RPMI7951 (cell line): ENCODE measurements at places on chromosomes 1 and 21.

- peak; percentile 8 for DNase-seq
Observed at GRCh38 chr1:198007687-198008607, 90.8 kb downstream of the LHX9 start.

DNA sequence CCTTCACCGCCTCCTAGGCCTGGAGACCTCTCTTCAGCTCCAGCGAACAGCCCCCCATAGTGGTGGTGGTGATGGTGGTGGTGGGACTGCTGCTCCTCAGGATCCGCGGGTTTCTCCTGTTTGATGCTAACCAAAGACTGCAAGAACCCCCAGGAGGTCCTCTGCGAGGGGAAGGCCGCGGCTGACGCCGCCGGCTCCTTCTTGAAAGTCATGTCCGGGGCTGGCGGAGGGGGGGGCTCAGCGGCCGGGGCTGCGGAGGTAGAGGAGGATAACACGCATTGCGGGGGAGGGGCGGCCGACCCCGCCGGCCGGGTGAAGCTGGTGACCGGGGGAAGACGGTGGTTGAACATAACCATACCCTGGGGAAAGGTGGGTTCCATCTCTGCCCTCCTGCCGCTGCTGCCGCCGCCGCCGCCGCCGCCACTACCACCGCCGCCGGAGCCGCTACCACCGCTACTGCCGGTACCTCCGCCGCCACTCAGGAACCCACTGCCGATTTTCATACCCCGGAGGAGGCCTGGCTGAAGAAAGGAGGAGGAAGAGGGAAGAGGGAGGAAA lies 554 bp downstream of the ZNF281 start:
- no peak for DNase-seq

DNA sequence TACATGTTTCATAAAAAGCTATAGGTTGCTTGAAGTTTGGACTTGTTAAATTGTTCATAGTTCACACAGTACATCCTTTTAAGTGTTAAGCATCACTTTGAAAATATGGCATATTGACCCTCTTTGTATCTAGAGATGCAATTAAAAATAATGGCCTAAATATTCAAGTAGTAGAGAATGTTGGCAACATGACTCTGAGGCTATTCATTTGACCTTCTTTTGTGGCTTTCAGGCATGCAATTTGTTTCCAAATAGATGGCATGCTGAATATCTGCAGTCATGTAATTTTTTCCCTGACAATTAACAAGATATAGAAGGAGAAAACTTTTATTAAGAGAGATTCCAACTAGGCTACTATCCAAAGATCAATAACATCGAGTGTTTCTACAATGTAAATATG lies 230.5 kb upstream of the ZRANB2 start:
- DNase-seq = no peak

- DNase-seq = no peak
Observed at GRCh38 chr1:75170981-75171380, 36.8 kb downstream of the LHX8 start.

GRCh38 chr1:67723620-67724019 lies 38.6 kb downstream of the GADD45A start:
- DNase-seq = peak; percentile 56

GRCh38 chr1:151435174-151435573 lies 24.1 kb downstream of the POGZ start:
- no peak for DNase-seq

DNA sequence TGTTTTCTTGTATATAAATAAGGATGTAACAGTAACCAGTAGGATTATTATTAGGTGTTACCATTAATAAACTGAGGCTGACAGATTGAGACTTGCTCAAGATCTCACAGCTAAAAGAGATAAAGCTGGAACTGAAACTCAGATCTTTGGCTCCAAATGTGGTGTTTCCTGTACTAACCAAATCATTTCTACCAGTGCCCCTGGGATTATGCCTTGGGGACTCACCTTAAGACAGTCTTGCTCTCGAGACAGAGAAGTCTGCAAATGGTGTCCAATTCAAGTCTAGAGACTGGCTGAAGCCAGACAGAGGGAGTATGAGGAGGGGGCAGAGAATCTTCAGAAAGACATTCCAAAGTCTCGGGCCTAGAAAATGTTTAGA lies 593 bp upstream of the CD53 start:
- no peak for DNase-seq

DNA sequence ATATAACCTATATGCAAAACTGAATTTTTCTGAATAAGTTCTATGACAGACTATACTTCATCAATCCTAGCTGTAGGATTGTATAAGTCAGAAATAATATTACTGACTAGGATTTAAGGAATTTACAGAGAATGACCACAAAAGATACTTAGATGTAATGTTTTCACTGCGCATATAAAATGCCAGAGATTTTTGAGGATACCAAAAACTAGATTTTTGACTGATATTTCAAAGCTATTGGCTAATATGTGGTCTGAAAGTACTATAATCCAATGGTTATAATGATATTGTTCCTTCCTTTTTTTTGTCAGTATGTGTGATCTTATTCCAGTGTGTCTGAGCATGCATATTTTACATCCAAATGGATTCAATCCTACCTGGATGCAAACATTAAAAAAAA lies 17.0 kb upstream of the IFI44L start:
- no peak for DNase-seq

GRCh38 chr1:19396280-19396679 lies 84.2 kb downstream of the SLC66A1 start:
- DNase-seq = no peak

DNA sequence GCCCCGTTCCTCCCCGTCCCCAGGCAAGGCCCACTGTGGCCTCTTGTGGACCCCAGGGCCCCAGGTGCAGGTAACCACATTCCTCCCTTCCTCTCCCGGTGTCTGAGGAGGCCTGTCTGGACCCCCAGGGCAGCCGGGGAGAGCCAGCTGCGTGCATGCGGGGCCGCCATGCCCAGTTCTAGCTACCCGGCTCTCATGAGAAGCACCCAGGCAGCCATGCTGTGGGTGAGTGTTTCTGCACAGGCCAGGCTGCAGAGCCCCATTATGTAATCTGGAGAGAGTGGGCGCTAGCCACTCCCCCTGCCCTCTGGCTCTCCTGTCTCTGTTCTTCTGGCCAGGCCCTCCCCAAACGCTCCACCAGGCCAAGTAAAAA lies 18.4 kb upstream of the PLEKHG5 start:
- no peak for DNase-seq

DNA sequence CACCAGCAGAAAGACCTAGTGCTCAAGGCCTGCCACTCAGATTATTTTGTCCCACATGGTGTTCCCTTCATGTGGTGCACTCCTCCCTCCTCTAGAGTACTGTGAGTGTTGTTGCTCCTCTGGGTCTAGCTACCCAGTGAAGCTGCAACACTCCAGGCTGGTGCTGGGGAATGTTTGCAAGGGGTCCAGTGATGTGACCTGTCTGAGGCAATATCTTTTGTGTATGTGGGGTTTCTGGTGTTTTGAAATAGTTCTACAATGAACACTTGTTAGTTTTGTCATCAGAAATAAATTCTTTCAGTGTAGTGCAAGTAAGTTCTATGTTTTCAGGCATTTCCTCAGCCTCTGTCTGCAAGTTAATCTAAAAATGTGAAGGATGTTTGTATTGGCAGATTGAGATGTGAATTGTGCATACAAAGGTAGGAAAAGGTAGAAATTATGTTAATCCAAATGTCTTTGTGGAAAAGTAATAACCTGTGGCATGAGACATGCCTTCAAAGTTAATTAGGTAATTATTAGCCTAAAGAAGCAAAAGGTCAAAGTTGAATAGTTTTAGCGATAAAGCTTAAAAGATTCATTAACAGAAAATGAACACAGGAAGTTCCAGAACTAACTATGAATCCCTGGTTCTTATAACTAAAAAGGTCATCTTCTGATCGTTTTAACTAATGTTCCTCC lies 616.8 kb downstream of the LTN1 start:
- DNase-seq = no peak

- DNase-seq = peak; percentile 73
Observed at GRCh38 chr1:150895618-150896017, 8.7 kb downstream of the CTXND2 start.

- DNase-seq = no peak
Observed at GRCh38 chr1:51997974-51998382, 7.5 kb upstream of the RAB3B start.

GRCh38 chr21:45618287-45618686 lies 25.2 kb upstream of the PCBP3 start:
- DNase-seq = peak; percentile 89

DNA sequence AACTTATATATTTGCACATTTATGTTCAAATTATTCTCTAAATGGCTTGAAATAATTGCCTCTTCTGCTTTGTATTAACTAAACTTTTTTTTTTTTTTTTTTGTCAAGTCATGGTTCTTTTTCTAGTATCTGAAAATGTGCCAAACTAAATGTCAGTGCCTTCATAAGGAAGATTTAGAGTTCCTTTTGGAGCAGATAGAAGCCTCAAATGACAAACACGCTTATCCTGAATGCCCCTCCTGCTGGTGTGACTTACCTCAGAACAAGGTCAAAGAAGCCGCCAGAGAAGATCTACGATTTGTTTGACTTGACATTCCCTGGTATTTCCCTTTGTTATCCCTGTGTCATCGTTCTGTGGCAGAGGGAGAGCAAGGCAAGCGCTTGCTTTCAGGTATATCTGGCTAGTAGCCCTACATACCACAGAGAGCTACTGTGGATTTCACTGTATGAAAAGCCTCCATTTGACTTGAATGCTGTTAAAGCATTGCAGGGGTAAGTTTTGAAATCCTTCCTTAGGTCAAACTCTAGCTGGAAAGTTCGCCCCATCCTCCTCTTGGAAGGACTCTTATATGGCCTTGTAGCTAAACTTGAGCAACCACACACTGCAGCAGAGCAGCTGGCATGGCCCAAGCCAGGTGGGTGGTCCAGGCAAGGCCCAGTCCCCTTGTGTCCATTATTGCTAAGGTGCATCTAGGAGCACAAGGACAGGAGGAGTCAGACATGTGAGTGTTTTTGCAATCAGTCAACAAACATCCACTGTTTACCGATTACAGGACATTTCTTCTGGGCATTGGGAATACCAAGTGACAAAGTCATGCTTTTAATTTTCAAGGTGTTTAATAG lies 285.4 kb upstream of the USP25 start:
- DNase-seq = no peak

DNA sequence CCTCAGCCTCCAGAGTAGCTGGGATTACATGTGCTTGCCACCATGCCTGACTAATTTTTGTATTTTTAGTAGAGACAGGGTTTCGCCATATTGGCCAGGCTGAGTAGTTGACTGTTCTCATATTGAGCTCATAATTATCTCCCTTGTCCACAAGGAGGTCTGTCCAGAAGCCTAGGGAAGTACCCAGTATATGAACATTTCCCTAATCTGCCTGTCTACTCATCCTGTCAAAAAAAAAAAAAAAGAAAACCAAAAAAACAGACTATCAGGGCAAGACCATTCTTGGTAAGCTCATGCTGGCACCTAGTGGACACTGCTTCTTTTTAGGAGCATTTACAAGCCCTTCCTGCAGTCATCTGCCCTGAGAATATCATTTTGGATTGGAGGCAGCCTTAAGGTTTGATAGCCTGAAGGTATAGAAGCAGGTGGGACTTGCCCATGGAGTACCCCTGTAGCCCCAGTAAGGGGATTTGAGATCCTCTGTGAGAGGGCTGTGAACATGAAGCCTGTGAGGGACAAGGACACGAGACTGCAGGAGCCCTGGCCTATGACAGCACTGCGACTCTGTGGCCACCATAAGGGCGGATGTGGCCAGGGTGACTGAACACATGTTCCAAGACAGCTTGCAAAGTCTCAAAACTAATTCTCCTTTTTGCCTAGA lies 10.8 kb upstream of the DUSP12 start:
- DNase-seq = peak; percentile 80

DNA sequence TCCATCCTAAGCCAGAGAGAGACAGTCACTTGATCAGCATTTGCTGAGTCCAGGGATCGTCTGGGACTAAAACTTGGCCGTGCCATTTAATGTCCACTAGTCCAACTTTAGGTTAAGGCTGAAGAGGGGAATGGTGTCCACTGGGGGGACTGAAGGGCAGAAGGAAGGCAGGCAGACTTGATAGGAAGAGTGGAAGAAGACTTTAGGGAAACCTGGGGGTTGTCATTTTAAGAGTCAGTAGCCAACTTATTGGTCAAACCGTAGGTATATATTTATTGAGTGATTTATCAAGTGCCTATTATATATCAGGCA lies 1.3 kb upstream of the LMOD1 start:
- DNase-seq = peak; percentile 17

DNA sequence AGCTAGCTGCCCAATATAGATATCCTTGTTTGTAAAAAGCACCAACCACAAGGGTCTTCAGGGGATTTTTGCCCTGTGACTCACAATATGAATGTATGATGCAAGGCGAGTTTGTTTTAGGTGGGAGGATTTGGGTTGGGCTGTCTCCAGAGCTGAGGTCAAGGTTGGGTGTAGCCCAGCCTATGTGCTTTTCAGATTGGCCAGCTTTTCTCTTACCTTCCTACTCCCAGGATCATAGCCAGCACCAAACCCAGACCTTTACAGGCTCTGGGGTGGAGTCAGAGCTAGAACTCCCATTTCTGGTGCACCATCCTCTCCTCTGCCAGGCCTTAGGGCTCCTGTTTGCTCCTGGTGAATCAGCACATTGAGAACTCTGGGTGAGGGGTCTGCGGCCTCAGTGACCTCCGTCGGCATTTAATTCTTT lies 55.6 kb upstream of the GCLM start:
- DNase-seq = no peak

GRCh38 chr1:206953626-206954025 lies 7.4 kb upstream of the PIGR start:
- no peak for DNase-seq
